Stimulated activated effector memory CD8-positive, alpha-beta T cell treated with anti-CD3 and anti-CD28 coated beads, Interleukin-12 subunit alpha, Interleukin-12 subunit beta, amount 100 ng/mL, for 72 hours (primary cell): ENCODE measurements at places on chromosomes 4 and X.

DNA sequence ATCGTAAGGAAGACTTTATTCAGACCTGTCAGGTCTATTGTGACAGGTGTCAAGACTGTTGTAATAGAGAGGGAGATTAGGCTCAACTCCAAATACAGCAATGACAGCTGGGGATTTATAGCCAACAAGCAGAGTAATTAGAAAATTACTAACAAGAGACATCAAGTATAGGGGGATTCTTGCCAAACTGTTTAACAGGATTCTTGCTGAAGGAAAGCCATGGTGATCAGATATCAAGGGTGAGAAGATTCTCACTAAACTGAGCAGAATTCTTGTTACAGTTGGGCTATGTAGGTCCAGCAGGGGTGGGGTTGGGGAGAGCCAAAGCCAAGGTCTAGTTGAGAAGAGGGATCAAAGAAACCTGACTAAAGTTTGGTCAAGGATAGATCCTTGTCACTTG is 461.0 kb upstream of the GALNT7 start:
- no peak for DNase-seq

DNA sequence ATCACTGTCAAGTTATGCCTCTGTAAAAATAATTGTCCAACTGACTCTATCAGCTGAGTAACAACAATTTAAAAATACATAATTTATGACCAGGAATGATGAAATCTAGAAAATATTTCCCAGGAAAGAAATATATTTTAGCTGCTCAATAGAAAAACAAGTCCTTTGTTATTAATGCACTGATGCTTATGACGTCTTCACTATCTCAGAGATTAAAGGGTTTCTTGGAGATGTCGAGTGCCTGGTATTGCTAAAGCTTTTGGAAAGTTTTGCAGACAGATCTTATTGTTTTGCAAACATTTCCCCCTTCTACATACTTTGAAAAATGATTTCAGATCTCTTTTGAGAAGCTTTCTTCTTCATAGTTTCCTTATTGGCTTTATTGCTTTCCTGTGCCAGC is 154.6 kb upstream of the RPS6KA3 start:
- no peak for DNase-seq

- DNase-seq, result no peak
Observed at GRCh38 chr4:28357990-28358389, 1497.3 kb downstream of the STIM2 start.

GRCh38 chr4:58679886-58680285 is 1569.7 kb upstream of the IGFBP7 start:
- no peak for DNase-seq

- DNase-seq, result no peak
Observed at GRCh38 chr4:80611678-80611979, 276.1 kb downstream of the CFAP299 start.

GRCh38 chr4:151833174-151833573 is 72.4 kb upstream of the GATB start:
- DNase-seq, result no peak

GRCh38 chr4:14452001-14452400 is 550.3 kb upstream of the CPEB2 start:
- DNase-seq, result no peak

DNA sequence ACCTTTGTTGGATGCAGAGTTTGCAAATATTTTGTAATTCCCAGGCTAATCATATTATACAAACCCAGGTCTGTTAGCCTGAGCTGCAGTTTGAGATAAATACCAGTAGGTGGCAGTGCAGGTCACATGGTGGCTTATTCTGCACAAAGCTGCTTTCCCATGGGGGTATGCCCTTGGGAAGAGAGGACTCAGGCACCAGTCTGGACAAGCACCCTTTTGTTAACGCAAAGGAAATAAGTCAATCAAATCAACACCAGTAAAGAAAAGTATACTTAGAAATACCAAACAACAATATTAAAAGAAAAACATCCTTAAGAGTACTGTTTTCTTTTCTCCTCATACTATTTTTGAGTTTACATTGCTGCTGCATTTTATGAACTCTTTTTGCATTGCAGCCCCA is 389.0 kb upstream of the ZFP42 start:
- DNase-seq, result no peak

DNA sequence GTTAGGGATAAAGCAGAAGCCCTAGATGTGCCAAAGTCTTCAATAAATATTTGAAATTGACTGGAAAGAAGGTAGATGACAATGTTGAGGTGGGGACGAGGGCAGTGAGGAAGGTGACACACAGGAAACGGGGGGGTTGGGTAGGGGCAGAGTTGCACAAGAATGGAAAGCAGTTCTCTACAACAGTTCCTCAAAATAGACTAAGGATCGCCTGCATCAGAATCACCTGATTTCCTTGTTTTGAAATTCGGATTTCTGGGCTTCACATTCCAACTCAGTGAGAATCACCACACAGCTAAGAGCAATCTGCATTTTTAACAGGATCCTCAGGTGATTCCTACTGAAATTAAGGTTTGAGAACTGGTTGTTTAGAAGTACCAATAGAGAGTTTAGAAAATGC is 70.6 kb downstream of the ARFIP1 start:
- no peak for DNase-seq
